Stimulated activated naive CD4-positive, alpha-beta T cell treated with Interleukin-2 at 50 U/mL for 16 hours (primary cell): ENCODE measurements at places on chromosomes 12 and 14.

DNA sequence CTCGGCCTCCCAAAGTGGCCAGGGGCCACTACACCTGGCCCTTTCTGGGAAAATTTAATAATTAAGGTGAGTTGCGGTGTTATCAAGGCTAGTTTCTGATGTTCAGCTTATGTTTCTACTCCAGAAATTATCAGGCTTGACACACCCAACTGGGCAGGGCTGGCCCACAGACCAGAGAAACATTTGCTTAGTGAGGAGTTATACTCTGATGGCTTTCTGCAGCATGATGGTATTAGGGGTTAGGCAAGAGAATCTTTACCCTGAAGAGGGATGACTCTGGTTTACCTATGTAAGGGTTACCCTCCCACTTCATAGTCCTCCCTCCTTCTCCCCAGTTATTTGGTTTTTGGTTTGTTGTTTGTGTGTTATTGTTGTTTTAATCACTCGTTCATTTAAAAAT lies 24.5 kb upstream of the HECTD1 start:
- DNase-seq: no peak

DNA sequence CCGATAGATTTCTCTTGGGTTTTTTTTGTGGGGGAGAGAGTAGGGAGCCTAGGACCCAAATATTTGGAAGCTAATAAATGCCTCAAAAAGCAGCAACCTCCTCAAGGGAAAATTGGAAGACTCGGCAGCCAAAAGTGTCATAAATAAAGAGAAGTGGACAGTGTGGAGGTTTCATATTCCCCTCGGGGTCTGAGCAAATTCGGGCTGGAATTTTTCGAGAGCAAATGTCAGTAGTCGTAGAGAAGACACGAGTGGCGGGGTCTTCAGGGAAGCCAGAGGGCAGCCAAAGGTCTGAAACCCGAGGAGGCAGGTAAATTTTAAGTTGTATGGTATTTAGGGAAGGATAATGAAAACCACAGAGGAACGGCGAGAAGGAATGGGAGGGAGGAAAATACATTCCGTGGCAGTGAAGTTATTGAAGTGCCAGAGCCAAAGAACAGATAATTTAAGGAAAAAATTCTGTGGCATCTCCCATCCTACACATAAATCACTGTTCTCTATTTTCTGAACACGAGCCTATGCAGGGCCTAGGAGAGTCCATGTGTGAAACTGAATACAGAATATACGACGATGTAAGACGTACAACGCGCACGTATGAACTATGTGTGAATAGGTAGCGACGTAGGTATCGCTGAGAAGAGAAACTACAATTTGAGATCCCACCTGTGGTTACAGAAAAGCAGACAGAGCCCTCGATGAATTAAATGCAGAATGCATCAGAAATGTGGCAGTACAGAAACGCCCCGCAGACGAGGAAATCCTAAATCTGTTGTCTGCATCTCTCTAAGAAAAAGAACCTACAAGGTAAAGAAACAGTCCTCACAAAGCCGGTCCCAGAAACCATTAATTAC lies 12.9 kb downstream of the BCL11B start:
- DNase-seq: peak; percentile 30

- DNase-seq: no peak
These were observed 46.7 kb upstream of the BCL7A start for GRCh38 chr12:121975021-121975420.

DNA sequence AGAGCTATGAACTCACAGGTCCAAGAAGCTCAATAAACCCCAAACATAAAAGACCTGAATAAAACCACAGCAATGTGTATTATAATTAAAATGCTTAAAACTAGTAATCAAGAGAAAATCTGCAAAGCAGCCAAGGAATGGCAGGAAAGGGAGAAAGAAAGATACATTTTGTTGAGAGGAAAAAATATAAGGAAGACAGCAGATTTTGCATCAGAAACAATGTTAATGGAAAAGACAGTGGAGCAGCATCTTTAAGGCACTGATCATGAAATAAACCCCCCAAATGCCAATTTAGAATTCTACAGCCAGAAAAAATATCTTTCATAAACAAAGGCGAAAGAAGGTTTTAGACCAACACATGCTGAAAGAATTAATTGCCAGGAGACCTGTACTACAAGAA lies 39.3 kb downstream of the RAN start:
- DNase-seq: no peak
